ENCODE measurements at places on chromosomes 13 and 19.

GRCh38 chr19:3145909-3146676 is 10.3 kb downstream of the GNA15 start:
- H3K27ac ChIP-seq: no peak overlapping the region
- H3K4me1 ChIP-seq: peaks cover 32% of the 10 kb centered on the region
- DNase-seq: no peak
- H3K27me3 ChIP-seq: no peaks in the 10 kb centered on the region
- H3K36me3 ChIP-seq: peaks cover 49% of the 10 kb centered on the region

GRCh38 chr13:45704854-45705695 is 3.0 kb downstream of the CBY2 start:
- H3K27me3 ChIP-seq: no peaks in the 10 kb centered on the region
- no peak overlapping the region for H3K27ac ChIP-seq
- H3K4me1 ChIP-seq: no peaks in the 10 kb centered on the region
- no peaks in the 10 kb centered on the region for H3K36me3 ChIP-seq
- DNase-seq: no peak

DNA sequence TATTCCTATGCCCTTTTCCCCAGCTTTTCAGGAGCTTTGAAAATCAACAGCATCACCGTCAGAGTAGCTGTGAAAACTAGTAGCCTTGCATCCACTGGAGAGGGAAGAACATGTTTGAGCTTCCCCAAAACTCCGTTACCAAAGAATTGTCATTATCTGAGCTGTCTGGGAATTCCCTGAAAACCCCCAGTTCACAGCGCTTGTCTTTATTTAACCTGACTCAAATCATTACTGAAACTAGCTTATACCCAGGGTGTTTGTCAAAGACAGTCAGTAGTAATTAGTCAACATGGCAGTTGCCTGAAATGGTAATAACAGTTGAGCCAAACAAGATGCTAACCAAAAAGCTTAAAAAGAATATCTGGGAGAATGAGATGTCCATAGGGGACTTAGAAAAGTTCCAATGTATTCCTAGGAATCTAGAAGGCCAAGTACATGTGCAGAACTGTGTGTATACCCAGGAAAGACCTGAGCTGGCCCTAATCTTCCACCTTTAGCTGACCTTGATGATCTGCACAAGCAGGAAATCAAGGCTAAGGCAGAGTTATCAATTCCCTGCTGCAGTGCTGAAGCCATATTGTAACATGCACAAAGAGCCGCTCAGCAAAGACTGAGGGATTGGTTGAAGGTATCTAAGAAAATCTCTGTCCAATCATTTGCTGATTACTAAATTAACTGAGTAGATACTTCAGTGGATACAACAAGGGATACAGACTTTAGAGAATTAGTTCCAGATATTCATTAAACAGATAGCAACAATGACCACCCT is 130.8 kb downstream of the KL start:
- H3K4me1 ChIP-seq: no peaks in the 10 kb centered on the region
- no peak overlapping the region for H3K27ac ChIP-seq
- DNase-seq: no peak
- no peaks in the 10 kb centered on the region for H3K27me3 ChIP-seq
- H3K4me3 ChIP-seq: no peak overlapping the region

- H3K27ac ChIP-seq: no peak overlapping the region
- H3K27me3 ChIP-seq: peaks cover 11% of the 10 kb centered on the region
- H3K36me3 ChIP-seq: no peaks in the 10 kb centered on the region
- no peaks in the 10 kb centered on the region for H3K4me1 ChIP-seq
- no peak overlapping the region for H3K4me3 ChIP-seq
- no peak for DNase-seq
Measured at GRCh38 chr13:112003941-112004340, 63.0 kb upstream of the SOX1 start.

All from esophagus squamous epithelium (tissue), 5 donors.